ENCODE measurements at places on chromosomes 2 and 18. TPM values are rescaled to one million over a fixed set of nuclear protein-coding genes. Genes with fewer than 3 reads are reported as not detected.

- H3K4me3 ChIP-seq, result no peak overlapping the region
- H3K27me3 ChIP-seq, result peaks cover 7% of the 10 kb centered on the region
- H3K36me3 ChIP-seq, result no peaks in the 10 kb centered on the region
- no peak for DNase-seq
- H3K27ac ChIP-seq, result no peak overlapping the region
- H3K4me1 ChIP-seq, result no peaks in the 10 kb centered on the region
These were observed 13.5 kb downstream of the TMEM198 start for GRCh38 chr2:219557320-219557719.

Gene TXNDC2
- not detected for total RNA-seq

GRCh38 chr18:23765931-23766330 is 76.7 kb downstream of the LAMA3 start:
- DNase-seq, result no peak
- H3K36me3 ChIP-seq, result no peaks in the 10 kb centered on the region
- peaks cover 36% of the 10 kb centered on the region for H3K27me3 ChIP-seq
- no peaks in the 10 kb centered on the region for H3K4me1 ChIP-seq
- no peak overlapping the region for H3K4me3 ChIP-seq
- no peak overlapping the region for H3K27ac ChIP-seq

GRCh38 chr2:238155051-238155760 is 3.6 kb upstream of the ERFE start:
- no peak overlapping the region for H3K4me3 ChIP-seq
- peaks cover 9% of the 10 kb centered on the region for H3K27me3 ChIP-seq
- H3K36me3 ChIP-seq, result no peaks in the 10 kb centered on the region
- no peak for DNase-seq

Gene EVA1A
- total RNA-seq, result not detected

GRCh38 chr2:189411860-189412259 is 29.4 kb upstream of the WDR75 start:
- DNase-seq, result no peak
- no peak overlapping the region for H3K4me3 ChIP-seq
- H3K27ac ChIP-seq, result no peak overlapping the region
- no peaks in the 10 kb centered on the region for H3K36me3 ChIP-seq

GRCh38 chr2:50051374-50051773 is 897.1 kb upstream of the FSHR start:
- H3K4me1 ChIP-seq, result no peaks in the 10 kb centered on the region
- DNase-seq, result no peak
- no peak overlapping the region for H3K4me3 ChIP-seq
- no peaks in the 10 kb centered on the region for H3K36me3 ChIP-seq
- no peak overlapping the region for H3K27ac ChIP-seq
- H3K27me3 ChIP-seq, result no peaks in the 10 kb centered on the region

DNA sequence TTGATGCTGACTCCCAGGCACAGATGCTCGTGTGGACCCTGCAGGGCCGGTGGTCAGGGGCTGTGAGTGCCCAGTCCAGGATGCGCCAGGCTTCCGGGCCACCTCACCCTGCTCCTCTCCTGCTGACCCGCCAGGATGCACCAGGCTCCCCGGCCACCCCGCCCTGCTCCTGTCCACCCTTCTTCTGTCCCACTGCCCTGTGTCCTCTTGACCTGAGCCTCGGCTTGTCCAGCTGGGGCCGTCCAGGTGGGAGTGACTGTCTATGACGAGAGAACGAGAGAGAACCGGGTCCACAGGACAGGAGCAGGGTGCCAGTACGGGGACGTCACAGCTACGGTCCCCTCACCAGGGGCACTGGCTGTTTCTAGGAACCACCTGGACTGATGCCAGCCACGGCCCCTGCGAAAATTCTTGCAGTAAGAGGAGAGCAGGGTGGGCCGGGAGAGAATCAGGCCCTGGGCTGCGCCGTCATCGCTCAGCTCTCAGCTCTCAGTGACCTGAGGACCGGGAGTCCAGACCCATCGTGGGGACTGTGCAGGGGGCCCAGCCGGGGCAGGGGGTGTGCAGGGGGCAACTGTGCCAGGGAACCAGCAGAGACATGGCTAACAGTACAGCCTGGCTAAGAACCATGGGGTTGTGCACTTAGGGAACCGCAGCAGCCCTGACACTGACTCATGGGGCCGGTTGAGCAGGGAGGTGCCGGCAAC is 12.9 kb upstream of the NFATC1 start:
- H3K36me3 ChIP-seq, result peaks cover 3% of the 10 kb centered on the region
- H3K4me3 ChIP-seq, result no peak overlapping the region

GRCh38 chr2:21422724-21423522 is 299.2 kb downstream of the TDRD15 start:
- peaks cover 3% of the 10 kb centered on the region for H3K4me1 ChIP-seq
- no peaks in the 10 kb centered on the region for H3K27me3 ChIP-seq
- no peak overlapping the region for H3K4me3 ChIP-seq

- no peak overlapping the region for H3K27ac ChIP-seq
- DNase-seq, result no peak
- H3K4me1 ChIP-seq, result peaks cover 3% of the 10 kb centered on the region
- H3K4me3 ChIP-seq, result no peak overlapping the region
These were observed 78.4 kb upstream of the ARL5A start for GRCh38 chr2:151906633-151906998.

Gene TEX44
- total RNA-seq, result not detected

DNA sequence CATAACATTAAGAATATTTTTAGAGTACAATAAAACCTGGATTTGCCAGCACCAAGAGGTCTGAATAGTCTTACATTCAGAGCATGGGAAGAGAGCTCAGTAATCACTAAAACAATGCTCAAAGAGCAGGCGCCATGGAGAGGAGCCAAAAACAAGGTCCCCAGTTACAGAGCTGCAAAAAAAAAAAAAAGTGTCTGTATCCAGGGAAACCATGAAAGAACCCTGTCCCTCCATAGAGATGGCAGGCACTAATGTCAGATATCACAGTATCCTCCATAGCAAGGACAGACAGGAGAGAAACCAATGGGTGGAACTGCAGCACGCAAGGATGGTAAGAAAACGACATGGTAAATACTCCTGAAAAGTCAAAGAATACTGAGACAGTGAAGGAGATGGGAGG is 19.5 kb downstream of the FBXO15 start:
- H3K27ac ChIP-seq, result no peak overlapping the region
- H3K27me3 ChIP-seq, result peaks cover 2% of the 10 kb centered on the region
- DNase-seq, result no peak

Gene SMAD2
- 170 TPM for total RNA-seq

Gene MROH2A
- not detected for total RNA-seq

- H3K27ac ChIP-seq, result no peak overlapping the region
- no peaks in the 10 kb centered on the region for H3K4me1 ChIP-seq
- no peak for DNase-seq
- peaks cover 45% of the 10 kb centered on the region for H3K27me3 ChIP-seq
These were observed 67.6 kb upstream of the RBBP8 start for GRCh38 chr18:22865354-22866116.

GRCh38 chr2:120729406-120730399 is 6.0 kb upstream of the GLI2 start:
- peaks cover 40% of the 10 kb centered on the region for H3K27me3 ChIP-seq
- H3K4me1 ChIP-seq, result peaks cover 13% of the 10 kb centered on the region
- DNase-seq, result no peak

DNA sequence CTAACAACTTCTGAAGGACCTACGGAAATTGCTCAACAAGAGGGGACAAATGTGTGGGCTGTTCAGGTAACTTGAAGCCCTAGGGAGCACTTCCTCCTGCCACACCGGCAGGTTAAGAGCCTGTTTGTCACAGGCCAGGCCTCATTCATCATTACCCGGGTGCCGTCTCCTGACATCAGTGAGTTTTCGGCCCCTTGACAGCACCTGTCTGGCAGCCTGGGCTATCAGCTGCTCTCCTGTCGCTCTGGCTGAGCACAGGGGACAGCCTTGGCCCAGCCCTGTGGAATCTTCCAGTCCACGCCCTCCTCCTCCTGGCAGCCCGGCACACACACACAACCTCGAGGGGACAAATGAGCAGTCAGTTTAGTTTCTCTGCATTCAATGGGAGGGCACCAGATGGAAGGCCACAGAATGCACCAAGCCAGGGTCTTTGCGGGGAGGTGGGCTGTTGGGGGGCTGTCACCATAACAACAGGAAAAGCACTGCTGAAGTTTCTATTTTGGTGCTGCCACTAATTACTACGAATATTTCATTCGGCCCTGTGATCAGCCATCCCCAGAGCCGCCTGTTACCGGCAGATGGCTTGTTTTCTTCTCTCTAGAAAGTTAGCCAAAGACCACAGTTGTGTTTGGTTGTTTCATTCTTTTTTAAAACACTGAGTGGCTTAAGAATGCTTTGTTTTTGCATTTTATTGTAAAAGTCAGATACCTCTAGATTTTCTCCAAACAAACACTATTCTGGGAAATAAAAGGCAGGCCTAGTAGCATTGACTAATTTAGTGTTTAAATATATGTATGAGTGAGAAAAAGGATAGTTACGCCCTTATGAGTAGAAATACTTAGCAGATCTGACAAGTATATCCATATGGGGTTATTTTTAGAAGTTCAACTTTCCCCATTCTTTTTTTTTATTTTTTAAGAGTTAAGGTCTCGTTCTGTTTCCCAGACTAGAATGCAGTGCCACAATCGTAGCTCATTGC is 189.9 kb upstream of the NDUFV2 start:
- no peak overlapping the region for H3K4me3 ChIP-seq
- peaks cover 4% of the 10 kb centered on the region for H3K27me3 ChIP-seq
- no peak for DNase-seq
- H3K27ac ChIP-seq, result no peak overlapping the region

- no peak overlapping the region for H3K4me3 ChIP-seq
- H3K27ac ChIP-seq, result no peak overlapping the region
- peaks cover 7% of the 10 kb centered on the region for H3K4me1 ChIP-seq
- no peak for DNase-seq
- no peaks in the 10 kb centered on the region for H3K36me3 ChIP-seq
These were observed 7.4 kb upstream of the TMEM87B start for GRCh38 chr2:112047537-112048235.

Gene TTC39C
- 94.4 TPM for total RNA-seq

GRCh38 chr2:69168144-69168813 is 155.3 kb downstream of the ANTXR1 start:
- no peaks in the 10 kb centered on the region for H3K4me1 ChIP-seq
- no peak for DNase-seq
- H3K36me3 ChIP-seq, result no peaks in the 10 kb centered on the region

DNA sequence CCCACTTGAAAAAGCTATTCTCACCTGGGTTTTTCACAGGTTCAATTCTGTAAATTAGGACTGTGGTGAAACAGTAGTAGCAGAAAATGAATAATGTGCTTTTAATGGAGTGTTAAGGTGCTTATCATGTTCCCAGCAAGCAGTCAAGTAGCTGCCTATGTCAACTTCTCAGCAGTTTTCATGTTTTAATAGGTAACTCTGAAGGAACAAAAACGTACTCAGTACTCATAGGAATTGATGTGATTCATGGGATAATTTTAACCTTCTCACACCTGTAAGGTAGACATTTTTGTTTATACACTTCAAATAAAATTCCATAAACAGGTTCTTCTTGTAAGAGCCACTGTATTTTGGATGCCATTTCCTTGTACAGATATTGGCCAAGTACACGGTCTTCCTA is 801.6 kb downstream of the MBD2 start:
- no peak overlapping the region for H3K4me3 ChIP-seq
- no peaks in the 10 kb centered on the region for H3K27me3 ChIP-seq
- no peaks in the 10 kb centered on the region for H3K36me3 ChIP-seq
- H3K4me1 ChIP-seq, result no peaks in the 10 kb centered on the region

DNA sequence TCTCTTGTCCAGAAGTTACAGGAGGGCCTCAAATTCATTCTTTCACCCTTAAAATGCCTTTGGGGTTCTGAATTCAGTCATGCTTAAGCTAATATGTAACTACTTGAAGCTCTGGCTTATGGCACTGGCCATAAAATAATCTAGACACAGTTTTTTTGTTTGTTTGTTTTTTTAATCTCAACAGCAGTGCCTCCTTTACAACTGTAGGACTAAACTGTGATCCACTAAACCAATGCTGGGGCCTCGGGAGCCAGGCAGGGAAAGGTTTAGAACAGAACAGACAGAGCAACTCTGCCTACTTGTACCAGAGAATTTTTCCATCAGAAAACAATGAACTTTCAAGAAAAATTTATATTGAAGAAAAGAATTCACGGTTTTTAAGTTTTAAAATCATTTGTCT is 1.7 kb downstream of the STAM2 start:
- H3K27ac ChIP-seq, result no peak overlapping the region
- H3K27me3 ChIP-seq, result no peaks in the 10 kb centered on the region
- H3K36me3 ChIP-seq, result peaks cover 16% of the 10 kb centered on the region

- H3K4me3 ChIP-seq, result peak overlapping the region; percentile 76
- H3K27me3 ChIP-seq, result no peaks in the 10 kb centered on the region
- H3K36me3 ChIP-seq, result peaks cover 44% of the 10 kb centered on the region
- no peak for DNase-seq
- H3K4me1 ChIP-seq, result peaks cover 100% of the 10 kb centered on the region
These were observed 160.0 kb downstream of the BCL2 start for GRCh38 chr18:63159590-63159989.

DNA sequence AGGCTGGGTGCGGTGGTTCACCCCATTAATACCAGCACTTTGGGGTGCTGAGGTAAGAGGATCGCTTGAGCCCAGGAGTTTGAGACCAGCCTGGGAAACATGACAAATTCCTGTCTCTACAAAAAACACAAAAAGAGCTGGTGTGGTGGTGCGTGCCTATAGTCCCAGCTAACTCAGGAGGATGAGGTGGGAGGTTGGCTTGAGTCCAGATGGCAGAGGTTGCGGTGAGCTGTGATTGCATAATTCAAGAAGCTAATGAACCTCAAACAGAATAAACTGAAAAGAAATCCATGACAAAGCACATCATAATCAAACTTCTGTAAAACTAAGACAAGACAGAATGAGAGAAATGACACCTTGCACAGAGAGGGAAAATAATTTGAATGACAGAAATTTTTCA is 54.8 kb downstream of the SEMA4F start:
- peaks cover 8% of the 10 kb centered on the region for H3K27me3 ChIP-seq
- no peak for DNase-seq
- no peaks in the 10 kb centered on the region for H3K36me3 ChIP-seq
- no peak overlapping the region for H3K27ac ChIP-seq

DNA sequence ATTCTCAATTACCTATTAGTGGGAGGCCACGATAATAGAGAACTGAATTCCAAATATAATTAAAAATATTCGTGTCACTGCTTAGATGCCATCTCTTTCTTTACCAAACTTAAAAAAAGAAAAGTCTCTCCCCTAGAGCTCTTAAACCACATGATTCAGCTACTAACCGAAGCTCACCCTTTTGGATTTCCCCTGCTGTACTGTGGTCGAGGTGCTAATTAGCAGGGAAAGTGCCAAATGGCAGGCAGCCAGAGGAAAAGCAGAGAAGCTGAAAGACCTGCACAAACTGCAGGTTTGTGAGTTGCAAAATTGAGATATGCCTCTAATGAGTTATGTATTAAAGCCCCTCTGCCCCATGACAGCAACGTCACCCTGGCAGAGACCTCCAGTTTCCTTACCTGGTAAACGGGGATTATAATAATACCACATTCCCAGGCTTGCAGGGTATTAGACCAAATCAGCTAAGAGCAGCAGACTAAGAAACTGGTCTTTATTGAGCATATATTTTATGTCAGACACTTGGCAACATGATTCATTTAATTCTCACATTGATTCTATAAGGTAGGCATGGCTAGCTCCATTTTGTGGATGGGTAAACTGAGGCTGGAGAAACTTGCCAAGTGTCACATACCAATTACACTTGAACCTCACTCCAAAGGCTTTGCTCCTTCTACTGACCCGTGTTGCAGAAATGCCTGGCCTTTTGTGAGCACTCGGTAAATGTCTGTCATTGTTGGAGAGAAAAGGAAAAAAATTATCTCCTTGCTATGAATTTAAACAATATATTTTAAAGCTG is 259.7 kb downstream of the LPIN1 start:
- peak; percentile 38 for DNase-seq
- H3K27me3 ChIP-seq, result peaks cover 42% of the 10 kb centered on the region
- no peaks in the 10 kb centered on the region for H3K4me1 ChIP-seq
- H3K36me3 ChIP-seq, result no peaks in the 10 kb centered on the region
- H3K27ac ChIP-seq, result no peak overlapping the region
- no peak overlapping the region for H3K4me3 ChIP-seq

All from activated CD4-positive, alpha-beta memory T cell treated with anti-CD3 and anti-CD28 coated beads, Interleukin-2, amount 10 ng/mL, durations not matched to agents 7 days and 5 days (primary cell).